ENCODE measurements at places on chromosomes 6 and 20.

GRCh38 chr6:151140767-151141166 lies 99.0 kb upstream of the AKAP12 start:
- no peak for DNase-seq

DNA sequence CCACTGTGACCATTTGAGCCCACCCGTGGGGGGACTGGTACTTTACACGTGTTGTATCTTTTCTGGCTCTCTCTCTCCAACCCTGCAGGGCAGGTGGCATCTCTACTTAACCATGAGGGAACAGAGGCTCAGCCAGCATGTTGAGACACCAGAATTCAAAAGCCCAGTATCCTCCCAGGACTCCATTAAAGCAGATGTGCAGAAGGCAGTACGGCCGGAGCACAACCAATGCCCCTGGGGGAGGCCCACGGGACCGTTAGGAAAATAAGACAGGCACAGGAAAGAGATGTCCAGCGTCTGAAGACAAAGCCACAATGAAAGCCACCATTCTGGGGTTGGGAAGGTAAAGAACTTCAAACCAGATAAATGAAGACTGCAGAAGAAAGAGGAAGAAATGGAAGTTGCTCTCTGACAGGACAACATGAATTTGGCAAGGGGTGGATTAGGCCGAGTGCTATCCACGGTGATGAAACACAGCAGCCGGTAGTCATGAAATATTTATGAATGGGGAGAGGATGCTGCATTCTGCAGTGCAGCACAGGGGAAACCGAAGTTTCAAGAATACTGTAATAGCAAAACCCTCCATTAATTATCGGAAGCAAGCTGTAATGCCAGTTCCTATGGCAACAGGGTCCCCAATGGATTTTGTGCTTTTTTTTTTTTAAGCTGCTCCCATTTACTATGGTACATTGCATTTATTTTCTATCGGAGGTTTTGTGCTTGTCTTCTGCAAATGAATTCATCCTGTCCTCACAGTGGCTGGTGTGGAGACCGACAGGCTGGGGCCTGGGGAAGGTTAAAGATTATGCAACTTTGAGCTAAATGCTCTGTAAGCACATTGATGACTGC lies 179.4 kb downstream of the NRN1 start:
- no peak for DNase-seq

GRCh38 chr20:10217721-10218410 lies 764 bp upstream of the SNAP25 start:
- DNase-seq: no peak

- no peak for DNase-seq
Observed at GRCh38 chr6:130615816-130616215, 211.4 kb upstream of the SMLR1 start.

DNA sequence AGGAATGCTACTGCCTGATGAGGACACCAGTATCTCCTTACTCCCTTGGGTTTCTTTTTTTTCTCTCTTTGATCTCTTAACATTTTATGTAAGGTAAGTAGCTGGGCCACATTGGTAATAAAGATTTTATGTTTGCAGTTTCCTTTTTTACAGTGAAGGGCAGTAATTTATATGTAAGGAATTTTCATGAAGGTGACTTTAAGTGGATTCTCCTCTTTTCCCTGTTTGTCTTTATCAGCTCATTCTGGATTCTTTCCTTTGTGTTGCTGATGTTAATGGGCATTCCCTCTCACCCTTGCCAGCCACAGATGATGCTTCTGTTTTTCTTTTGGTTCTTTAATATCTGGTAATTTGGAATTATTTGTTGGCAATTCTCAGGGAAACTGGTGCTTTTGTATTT lies 34.7 kb downstream of the AFDN start:
- no peak for DNase-seq

DNA sequence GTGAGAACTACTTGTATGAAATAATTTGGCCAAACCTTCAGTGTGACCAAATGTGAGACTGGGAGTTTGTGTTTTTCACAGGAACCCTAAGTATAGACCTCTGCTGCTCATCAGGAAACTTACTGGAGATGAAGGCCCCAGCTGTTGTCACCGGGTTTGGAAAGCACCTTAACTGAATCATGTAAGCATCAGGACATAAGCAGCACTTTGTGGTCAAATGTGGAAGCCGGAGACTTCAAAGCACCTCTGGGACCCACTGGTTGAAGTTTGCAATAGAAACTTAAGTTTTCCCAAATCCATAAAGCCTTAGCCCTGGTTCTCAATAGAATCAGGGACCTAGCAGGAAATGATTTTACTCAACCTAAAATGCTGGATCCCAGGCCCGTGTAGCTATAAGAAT lies 14.3 kb downstream of the TTPAL start:
- DNase-seq: no peak
